ENCODE measurements at places on chromosomes 3 and 15. TPM values are rescaled to one million over a fixed set of nuclear protein-coding genes. Genes with fewer than 3 reads are reported as not detected.
A peak's percentile ranks its signal among the peaks of the same experiment; 100 is the strongest.

GRCh38 chr3:25592510-25592968, 72.2 kb downstream of the TOP2B start:
- DNase-seq, result peak; percentile 89

GRCh38 chr3:190382082-190382481, 5.9 kb upstream of the CLDN16 start:
- DNase-seq, result peak; percentile 100

The SI gene
- not detected for total RNA-seq

The NTRK3 gene
- total RNA-seq, result not detected

DNA sequence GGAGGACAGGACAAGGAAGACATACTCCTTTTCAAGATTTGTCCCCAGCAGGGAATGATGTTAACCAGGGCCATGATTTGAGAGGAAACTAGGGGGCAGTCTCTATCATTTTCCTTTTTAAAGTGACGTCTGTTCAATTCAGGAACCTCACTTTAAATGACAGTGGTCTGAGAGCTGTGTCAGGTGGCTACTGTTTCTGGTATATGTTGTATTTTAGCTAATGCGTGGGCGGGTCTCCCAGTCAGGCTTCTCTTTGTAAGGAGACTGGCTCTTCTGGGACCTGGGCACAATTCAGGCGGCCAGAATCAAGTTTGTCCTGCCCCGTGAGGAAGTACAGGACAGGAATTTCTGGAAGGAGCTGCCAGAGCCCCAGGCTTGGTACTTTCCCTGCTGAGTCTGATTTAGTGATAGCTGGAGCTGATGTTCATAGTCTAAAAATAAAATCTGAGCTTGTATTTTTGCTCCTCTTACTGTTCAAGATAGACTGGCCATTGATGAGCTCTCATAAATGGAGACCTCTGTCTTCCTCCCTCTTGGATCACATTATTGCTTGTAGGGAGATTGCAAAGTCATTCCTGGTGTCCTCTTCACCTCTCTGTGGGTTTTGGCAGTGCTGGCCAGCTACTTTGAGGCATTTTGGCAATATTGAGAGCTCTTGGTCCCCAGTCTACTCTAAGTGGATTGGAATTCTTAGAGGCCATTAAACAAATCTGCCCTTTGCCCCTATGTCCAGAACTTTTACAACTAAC, 25.6 kb downstream of the SQOR start:
- peak; percentile 30 for DNase-seq

GRCh38 chr3:178823591-178824246, 247.9 kb downstream of the ZMAT3 start:
- DNase-seq, result no peak

The TMEM108 gene
- 0.25 TPM for total RNA-seq

GRCh38 chr3:160486459-160486869, 36.9 kb upstream of the TRIM59 start:
- peak; percentile 53 for DNase-seq

- no peak for DNase-seq
Measured at GRCh38 chr15:95615436-95615835, 715.1 kb upstream of the NR2F2 start.

The C3orf33 gene
- 6.0 TPM for total RNA-seq

- DNase-seq, result no peak
Measured at GRCh38 chr3:71752831-71753700, 589 bp upstream of the GPR27 start.

- no peak for DNase-seq
Measured at GRCh38 chr3:23653647-23654525, 151.9 kb upstream of the UBE2E1 start.

The C3orf80 gene
- total RNA-seq, result not detected

DNA sequence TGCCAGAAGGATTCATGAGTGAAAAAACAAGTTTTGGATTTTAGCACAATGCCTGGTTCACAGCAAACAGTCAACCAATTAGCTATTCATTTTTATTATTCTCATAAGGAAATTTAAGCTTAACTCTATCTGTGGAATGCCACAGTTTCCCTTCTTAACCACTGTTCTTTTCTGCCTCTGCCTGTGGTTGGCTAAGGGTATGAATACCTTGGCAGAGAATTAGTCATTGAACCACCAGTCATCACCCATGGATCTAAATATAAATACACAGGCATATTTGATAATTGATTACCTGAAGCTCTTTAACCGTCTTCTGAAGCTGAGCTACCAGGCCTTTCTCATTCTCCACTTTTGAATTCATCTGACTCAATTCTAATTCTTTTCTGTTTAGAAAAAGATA, 79.9 kb downstream of the MYH15 start:
- peak; percentile 46 for DNase-seq

- DNase-seq, result no peak
Measured at GRCh38 chr3:38038447-38038911, 529 bp upstream of the DLEC1 start.

The RAD18 gene
- 10.9 TPM for total RNA-seq

- no peak for DNase-seq
Measured at GRCh38 chr3:197068077-197068476, 38.5 kb upstream of the MELTF start.

DNA sequence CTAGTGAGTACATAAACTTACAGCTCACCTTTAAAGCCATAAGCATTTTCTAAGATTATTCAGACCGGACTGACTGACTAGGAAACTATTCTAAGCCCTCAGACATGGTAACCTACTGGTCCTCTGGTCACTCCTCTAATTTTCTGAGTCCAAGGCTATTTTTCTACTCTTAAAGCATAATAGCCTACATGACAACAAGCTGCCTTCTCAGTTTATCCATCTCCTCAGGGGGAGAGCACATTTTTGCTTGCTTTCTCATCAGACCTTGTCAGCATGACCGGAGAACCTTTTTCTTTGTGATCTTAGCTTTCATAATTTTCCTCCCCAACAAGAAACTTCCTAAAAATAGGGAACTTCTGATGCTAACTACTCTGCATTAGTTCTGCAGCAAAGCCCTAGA, 38.4 kb downstream of the UBP1 start:
- no peak for DNase-seq
